ENCODE measurements at places on chromosomes 16 and 17.

DNA sequence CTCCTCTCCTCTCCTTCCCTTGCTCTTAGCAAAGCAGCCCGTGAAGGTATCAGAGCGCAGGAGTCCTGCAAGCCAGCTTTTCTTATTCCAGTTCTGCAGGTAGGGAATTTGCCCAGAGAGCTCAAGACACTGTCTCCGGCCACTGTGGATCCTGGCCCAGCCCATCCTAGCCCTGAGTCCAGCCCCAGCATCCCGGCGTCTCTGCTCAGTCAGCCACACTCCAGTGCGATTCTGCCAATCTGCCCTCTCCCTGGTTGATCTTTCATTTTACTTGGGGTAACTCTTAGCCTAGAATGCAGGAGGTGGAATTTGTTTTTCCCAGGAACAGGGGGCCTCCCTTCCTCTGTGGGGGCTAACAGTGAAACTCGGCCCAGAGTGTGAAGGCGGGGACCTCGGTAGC lies 176.9 kb upstream of the GSE1 start:
- no peak for DNase-seq

DNA sequence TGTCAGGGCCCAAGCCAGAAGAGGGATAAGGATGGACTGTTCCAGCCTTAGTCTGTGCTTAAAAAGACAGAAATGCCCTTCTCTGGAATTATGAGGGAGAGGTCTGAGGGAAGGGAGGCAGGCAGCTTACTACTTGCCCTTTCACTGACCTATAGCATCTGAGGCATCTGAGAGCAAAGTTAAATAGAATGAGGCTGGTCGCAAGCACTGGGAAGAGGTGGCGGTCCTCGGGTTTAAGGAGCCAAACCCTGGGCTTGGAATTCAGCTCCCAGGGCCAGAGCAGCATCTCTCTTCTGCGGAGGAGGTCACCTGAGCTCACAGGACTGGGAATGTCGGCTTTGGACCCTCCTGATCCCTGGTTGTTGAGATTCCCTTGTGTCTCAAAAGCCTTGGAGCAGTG lies 3.1 kb upstream of the LIMD2 start:
- no peak for DNase-seq

- no peak for DNase-seq
Observed at GRCh38 chr17:16886655-16887322, 85.1 kb downstream of the TNFRSF13B start.

- DNase-seq = no peak
Observed at GRCh38 chr16:66483689-66484452, 56.8 kb downstream of the BEAN1 start.

DNA sequence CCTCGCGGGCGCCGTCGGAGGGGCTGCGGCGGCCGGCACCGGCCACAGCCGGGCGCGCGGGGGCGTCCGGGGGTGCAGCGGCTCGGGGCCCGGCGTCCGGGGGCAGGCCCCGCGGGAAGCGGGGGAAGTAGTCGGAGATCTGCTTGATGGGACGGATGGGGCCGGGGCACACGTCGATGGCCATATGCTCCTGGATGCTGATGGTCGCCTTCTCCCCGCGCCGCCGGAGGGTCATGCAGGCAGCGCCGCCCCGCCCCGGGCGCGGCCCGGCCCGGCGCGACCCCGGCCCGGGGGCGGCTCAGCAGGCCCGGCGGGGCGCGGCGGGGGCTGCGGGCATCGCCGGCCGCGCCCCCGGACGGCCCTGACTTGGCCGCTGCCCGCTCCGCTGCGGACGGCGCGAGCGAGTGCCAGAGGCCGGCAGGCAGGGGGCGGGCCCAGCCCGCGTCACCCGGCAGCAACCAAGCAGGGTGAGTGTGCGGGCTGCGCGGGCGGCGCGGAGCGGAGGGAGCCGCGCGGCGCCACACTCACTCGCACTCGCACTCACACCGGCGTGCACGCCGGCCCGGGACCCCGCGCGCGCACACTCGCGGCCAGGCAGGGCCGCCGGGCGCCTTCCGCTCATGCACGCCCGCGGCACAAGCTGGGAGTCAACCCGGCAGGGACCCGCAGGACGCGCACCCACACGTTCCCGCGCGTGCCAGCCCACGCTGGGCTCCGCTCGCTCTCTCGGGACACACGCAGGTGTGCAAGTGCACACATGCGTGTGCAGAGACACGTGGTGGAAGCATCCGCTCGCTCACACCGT lies at the start of gene DOC2B:
DOC2B (minus strand) TSS at position 406 of the 805 bp plus-strand sequence; CDS start at position 235, 171 bp downstream.
- DNase-seq = no peak

DNA sequence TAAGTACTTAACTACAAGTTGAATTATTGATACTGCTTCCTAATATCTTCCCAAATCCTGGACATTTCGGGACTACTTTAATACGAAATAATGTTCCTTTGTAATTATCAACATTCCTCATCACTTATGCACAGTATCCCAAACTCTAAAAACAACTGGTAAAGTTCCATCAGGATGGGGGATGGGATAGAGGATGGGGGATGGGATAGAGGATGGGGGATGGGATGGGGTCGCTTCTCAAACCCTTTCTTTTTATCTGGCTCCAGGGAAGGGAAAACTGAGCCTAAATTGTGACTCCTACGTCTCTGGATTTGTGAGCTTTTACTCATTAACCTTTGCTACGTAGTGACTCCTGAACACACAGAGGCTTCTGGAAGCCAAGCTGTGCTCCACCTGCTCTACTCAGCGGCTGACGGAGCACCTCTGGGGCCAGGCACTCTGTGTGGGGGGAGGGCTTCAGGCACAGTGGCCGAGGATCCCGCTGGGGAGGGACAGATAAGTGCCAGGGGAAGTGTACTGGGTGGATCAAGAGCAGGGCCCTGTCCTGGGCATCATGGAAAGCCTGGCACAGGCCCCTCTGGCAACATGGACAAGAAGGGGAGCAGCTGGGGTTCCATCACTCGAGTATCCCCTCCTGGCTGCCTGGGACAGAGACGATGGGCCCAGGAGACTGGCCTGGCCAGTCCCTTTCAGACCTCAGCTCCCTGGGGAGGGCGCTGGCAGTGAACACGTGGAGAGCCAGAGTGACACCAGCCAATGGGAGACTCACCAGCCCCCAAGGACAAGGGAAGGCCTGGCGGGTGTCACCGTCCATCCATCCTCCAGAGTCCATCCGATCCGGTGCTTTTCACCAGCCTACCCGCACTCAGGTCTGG lies 56.2 kb downstream of the PGS1 start:
- no peak for DNase-seq

DNA sequence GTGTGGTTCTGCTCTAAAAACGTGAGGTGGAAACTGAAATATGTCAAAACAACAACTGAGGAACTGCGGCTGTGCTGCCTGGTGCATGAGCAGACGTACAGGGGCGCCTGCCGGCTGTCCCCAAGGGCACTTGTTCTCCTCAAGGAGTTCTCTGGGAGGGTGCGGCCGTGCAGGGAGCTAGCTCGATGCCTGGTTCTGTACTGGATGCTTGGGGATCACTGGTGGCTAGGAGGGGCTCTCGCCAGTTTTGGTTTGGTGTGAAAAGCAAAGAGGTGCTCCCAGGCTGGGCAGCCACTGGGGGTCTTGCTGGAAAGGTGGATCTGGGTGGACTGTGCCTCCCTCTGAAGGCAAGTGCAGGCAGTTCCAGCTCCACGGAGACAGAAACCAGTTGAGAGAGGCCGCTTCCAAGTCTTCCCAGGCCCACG lies 41.9 kb upstream of the ATP2A3 start:
- no peak for DNase-seq

DNA sequence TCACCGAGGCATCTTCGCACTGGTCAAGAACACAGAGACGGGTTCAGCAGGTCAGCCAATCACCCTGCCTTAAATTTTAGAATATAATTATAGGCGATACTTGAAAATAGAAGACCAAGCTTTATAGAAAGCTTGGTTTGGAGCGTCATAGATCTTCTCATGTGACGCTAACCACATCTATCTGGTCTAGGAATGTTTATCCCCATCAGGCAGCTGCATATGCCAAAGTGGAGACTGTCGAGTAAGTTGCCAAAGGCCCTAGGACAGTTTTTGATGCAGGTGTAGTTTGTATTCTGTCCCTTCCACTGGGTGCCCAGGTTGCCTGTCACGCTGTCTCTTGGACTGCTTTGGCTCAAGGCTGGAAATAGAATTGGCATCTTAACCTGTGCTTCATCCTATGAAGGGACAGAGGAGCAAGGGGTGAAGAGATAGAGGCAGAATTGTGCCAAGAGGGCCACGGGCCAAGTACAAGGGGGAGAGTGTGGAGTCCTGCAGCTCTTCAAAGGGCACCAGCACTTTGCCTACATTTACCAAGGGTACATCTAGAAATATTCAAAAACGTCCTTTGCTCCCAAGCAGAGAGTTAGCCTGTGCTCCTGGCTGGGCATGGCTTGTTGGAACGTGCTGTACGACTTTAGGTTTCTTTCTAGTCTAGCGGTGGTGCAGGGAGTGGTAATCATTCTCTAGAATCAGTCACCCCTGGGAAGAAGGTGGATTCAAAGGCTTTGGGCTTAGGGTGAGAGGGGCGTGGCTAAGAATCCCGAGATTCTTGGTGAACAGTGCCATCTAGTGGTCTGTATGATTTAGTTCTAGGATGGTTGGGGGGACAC lies 5.3 kb upstream of the WIPI1 start:
- DNase-seq = no peak

DNA sequence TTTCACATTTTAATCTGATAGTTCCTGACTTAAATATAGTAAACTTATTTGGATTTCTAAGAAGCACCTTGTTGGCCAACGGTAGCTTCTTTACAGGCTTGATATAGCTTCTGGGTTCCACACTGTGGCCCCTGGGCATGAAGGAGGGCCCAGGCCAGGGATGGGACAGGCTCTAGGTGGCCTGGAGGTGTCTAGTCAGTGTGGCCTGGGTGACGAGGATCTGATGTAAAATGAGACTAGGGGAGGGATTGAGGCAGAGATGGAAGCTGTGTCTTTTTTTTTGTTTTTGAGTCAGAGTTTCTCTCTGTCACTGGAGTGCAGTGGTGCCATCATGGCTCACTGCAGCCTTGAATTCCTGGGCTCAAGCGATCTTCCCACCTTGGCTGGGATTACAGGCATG lies 187.0 kb downstream of the PRKCB start:
- no peak for DNase-seq

GRCh38 chr16:88310796-88311605 lies 71.8 kb upstream of the ZNF469 start:
- DNase-seq = no peak

- no peak for DNase-seq
Observed at GRCh38 chr17:77687921-77688320, 270.6 kb upstream of the TNRC6C start.

DNA sequence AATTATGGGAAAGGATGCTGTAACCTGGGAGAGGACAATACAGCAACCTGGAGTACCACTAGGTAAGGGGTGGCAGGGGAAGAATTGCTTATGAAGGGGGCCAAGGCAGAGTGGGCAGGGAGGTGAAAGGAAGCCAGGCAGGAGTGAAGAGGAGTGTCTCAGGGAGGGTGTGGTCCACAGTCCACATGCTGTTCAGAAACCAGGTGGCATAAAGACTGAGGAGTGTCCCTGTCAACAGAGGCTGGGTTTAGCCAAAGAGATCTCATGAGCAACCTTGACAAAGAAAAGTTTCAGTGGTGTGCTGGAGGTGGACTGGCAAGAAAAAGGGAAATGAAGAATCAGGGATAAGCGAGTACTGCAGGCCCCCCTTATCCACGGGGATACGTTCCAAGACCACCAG lies 88.4 kb downstream of the SPACA3 start:
- DNase-seq = no peak

DNA sequence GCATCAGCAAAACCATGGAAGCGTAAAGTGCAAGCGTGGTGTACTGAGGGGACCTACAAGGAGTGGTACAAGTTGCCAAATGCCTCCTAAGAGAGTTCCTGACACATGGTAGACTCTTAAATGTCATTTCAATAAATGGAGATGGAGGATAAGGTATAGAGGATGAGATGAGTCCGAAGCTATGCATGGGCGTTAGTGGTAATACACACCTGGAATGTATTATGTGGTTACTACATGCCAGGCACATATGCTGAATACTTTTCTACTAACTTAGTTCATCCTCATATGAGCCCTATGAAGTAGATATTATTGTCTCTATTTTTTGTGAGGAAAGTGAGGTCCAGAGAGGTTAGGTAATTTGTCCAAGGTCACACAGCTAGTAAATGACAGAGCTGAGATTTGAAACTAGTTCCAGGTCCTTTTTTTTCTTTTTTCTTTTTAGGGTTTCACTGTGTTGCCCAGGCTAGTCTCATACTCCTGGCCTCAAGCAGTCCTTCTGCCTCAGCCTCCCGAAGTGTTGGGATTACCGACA lies 15.5 kb downstream of the YPEL2 start:
- no peak for DNase-seq

All from cortex of kidney (tissue), 1 donor.